ENCODE measurements at places on chromosomes 4 and X.

DNA sequence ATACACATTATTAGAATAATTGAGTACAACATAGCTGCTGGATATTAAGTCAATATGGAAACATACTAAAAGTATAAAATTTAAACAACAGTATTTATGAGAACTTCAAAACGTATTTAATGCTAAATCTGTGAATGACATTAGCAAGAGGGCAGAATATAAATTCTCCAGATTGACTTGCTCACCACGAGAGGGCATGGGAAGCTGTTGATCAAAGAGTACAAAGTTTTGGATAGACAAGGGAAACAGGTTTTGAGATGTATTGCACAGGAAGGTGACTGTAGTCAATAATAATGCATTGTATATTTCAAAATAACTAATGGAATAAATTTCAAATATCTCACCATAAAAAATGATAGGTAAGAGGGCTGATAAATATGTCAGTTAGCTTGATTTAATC is 768.2 kb downstream of the CENPC start:
- DNase-seq, result no peak

- no peak for DNase-seq
These were observed 357.2 kb upstream of the FAM241A start for GRCh38 chr4:111788099-111788498.

- DNase-seq, result no peak
These were observed 121.4 kb upstream of the ANKRD50 start for GRCh38 chr4:124833831-124834505.

GRCh38 chrX:38277136-38277535 is 50.2 kb downstream of the RPGR start:
- DNase-seq, result no peak

DNA sequence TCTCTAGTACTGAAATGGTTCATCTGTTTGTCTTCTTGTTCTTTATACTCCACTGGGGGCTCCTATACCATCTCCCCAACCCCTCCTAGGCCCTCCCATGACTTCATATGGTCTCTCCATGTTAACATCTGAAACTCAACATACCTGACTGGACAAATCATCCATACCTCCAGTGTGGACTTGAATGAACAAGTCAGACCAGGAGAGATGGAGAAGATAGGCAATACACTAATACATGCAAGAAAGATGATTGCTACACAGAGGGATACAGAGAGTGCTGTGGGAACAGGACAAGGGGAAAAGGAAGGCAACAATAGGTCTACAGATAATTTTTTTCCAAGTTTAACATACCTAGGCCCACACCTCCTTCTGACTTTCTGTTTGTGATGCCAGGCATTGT is 175.1 kb downstream of the FHIP1A start:
- DNase-seq, result no peak

- DNase-seq, result no peak
These were observed 39.9 kb downstream of the CCKAR start for GRCh38 chr4:26450418-26450817.

DNA sequence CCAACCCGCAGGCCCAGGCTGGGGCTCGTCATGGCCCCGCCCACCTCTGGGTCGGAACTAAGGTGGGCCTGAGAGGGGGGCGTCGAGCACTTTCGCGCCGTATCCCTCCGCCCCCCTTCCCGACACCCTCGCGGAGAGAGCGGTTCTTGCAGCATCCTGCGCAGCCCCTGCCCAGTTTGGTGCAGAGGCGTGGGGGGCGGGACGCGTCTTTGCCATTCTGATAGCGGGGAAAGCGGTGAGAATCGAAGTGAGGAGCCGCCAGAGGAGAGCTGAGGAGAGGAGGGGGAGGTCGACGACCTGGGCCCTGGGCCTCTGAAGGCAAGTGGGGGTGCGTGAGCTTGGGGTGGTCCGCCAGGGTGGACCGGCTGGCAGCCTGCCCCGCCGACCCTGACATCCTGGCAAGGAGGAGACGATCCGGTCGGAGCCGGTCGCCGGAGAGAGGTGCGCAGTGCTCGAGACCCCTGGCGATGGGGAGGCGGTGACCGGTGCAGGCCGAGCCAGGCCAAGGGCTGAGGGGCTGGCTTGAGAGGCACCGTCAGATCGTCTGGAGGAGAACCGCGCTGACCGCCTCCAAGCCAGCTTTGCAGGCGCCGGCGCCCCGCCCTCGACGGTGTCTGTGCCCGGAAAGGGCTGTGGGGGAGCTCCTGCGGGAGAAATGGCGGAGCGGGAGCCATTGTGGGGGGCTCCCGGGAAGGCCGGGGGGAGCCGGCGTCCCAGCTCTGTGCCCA is 25.5 kb downstream of the GPRASP3 start:
- peak; percentile 13 for DNase-seq

GRCh38 chrX:97065973-97066372 is 182.3 kb downstream of the RPA4 start:
- DNase-seq, result no peak

DNA sequence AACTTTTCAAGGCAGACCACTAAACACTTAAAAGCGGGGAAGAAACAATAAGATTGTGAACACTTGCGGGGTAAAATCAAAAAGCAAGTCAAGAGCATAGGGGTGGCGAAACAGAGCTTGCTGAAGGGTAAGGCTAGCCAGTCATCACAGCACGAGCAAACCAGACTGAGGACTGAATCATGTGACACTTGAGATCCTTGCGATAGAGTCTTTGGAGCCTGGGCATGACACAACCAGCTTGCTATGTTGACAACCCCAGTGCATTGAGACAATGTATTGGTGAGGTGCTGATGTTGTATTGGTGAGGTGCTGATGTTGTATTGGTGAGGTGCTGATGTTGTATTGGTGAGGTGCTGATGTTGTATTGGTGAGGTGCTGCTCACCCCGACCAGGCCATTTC is 72.3 kb downstream of the SLIT2 start:
- DNase-seq, result no peak

DNA sequence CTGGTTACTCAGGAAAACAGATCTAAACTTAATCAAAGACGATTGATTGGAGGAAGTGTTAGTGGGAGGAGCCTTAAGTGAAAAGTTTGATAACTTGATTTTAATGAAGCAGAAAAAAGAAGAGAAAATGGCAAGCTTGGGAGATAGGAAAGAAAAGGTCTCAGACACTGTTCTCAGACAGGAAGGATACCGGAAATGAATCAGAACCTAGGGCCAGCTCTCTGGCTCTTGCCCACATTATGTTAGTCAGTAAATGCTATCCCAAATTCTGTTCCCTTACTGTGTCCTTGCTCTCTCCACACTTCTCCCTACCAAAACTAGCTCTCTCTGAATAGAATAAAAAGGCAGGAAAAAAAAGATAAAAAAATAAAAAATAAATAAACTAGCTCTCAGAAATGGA is 48.6 kb upstream of the TMEM164 start:
- DNase-seq, result no peak

GRCh38 chrX:135403374-135403773 is 18.4 kb upstream of the SMIM10L2A start:
- DNase-seq, result no peak

DNA sequence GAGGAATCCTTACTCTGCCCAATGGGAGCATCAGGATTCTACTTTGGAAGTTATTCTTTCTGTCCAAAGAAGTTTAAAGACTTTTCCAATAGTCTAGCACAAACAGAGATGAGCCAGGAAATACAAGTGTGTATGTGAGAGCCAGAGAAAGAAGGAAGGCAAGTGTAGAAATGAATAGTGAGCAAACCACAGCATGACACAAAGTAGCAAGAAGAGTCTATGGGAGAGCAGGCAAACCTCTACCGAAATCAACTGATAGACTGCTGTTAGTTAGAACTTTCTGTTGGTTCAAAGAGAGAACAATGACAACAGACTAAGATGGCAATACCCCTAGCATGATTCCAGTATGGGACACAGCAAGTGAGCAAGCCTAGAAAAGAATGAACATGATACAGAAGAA is 16.1 kb upstream of the GPR34 start:
- DNase-seq, result no peak

- no peak for DNase-seq
These were observed 81.9 kb upstream of the ATXN3L start for GRCh38 chrX:13401724-13402123.

DNA sequence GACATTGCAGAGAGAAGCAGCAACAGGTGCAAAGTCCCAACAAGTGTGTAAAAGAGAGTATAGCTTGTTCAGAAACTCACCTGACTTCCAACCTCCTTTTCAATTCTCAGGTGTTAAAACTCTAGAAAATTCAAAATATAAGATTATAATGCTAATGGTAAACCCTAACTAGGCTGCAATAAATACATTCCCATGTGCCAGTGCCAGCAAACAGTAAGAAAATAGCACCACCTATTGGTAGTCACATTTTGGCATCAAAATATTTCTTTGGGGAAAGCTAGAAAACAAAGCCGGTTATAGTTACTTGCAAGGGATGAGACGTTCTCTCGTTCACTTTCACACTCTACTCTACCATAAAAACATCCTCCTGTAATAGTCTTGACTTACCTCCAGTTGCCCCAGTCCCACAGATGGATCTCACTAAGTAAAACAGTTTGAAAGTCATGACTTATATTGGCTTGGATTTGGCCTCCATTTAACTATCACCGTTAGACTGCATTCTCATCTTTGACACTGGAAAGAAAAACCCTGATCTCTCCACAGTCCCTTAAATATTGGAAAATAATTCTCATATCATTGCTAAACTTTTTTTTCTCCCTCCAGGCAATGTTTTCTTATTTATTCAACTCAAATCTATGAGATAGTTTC is 9.6 kb downstream of the BMP3 start:
- DNase-seq, result no peak

- no peak for DNase-seq
These were observed 10.7 kb downstream of the RBPJ start for GRCh38 chr4:26331380-26331950.

DNA sequence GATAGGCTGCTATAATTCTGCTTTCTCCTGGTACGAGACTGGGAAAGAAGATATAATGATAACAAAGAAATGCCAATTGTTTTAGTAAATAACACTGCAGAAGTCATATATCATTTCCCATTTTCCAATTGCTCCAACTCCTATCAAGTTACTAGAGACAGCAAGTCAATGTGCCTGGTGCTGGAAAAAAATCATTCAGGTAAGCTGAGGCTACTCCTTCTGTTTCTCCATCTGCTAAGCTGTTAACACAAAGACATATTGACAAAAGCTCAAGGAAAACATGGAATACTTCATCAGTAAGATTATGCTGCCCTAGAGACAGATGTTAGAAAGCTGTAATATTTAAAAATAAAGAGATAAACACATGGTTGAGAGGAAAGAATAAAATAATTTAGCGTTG is 10.0 kb downstream of the NAA11 start:
- DNase-seq, result no peak

DNA sequence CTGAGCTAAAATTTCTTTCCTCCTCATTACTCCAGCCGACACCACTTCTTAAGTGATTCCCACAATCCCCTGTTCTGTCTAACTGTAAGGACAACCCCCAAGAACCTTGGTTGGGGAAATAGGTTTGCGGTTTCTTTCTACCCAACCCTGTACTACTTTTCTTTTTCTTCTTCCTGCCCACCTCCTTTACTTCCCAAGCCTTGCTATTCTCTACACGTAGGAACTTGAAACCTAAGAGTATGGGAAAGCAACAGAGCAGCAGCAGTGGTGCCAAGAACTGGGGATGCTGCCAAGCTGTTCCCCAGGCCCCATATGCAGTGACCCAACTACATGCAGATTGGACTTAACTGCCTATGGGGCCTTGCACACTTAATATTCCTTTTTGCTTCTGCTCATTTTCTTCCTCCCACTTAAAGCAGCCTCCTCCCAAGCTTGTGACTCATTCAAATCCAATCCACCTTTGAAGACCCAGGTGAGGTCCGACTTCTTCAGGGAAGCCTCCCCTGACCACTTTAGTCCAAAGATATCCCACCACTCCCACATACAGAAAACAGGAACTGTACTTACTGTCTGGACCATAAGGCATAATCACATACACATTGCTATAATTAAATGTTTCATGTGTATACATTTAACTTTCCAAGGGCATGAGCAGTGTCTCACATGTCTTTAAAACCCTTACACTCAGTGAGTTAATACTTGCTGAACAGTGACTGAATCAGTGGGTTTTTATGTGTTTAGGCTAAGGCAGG is 1.7 kb downstream of the FAM120C start:
- DNase-seq, result no peak

DNA sequence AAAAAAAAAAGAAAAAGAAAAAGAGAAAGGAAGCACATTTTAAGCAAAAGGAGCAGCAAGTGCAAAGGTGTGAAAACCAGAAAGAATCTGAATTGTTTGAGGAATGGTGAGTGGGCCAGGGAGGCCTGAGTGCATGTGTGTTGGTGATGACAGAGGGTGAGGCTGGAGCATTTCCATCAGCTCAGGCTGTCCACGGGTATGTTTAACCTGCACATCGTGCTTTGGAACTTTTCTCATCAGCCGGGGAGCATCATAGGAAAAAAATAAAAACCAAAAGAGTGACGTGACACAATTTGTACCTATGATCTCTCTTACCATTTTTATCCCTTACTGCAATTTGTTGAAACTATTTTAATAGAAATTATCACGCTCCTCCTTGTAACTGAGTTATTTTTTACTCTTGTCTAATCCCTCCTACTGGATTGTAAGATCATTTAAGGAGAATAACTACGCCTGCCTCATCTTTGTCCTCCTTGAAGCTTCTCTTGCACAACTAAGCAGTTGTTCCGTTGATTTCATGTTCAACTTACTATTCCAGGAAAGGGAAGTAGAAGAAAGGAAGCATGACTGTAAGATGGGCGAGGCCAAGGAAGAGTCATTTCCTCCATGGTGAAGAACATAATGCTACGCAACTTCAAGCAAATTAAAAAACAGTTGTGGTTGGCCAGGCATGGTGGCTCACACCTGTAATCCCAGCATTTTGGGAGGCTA is 7.0 kb downstream of the PALLD start:
- no peak for DNase-seq

- peak; percentile 35 for DNase-seq
These were observed 14.5 kb upstream of the LRBA start for GRCh38 chr4:151029537-151029936.

DNA sequence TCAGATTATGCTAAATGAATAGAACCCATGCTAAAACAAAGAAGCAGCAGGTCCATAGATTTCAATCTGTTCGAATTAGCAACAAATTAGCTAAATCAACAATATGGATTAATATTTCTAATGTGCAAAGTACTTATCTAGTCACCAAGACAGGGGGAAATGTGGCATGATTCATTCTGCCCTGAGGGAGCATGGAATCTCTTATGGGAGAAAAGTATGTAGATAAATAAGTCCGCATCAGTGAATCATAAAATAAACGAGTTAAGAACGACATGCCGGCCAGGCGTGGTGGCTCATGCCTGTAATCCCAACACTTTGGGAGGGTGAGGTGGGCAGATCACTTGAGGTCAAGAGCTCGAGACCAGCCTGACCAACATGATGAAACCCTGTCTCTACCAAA is 102.1 kb downstream of the ANOS1 start:
- DNase-seq, result no peak

GRCh38 chr4:119080721-119081541 is 54.7 kb upstream of the MYOZ2 start:
- DNase-seq, result no peak

DNA sequence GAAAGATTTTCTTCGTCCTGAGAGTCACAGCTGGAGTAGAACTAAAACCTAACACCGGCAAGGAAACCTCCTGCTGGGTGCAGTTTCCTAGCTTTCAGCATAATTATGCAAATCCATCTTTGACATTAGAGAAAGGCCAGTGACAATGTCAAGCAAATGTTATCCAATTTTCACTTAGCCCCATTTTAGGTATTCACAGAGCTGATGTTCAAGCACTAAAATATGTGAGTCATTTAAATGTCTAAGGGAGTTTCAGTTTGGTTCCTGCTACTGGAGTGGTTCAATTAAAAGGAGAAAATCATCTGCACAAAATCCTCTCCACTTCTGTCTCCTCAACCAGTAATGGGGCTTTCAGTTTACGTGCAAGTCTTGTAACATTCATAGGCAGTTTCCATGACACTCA is 37.1 kb upstream of the AMOT start:
- no peak for DNase-seq

Data from stimulated activated CD4-positive, alpha-beta T cell treated with anti-CD3 and anti-CD28 coated beads, Interleukin-4, amount 100 ng/mL, for 1 hour (primary cell).